ENCODE measurements at places on chromosomes 6 and 20. TPM values are rescaled to one million over a fixed set of nuclear protein-coding genes. Genes with fewer than 3 reads are reported as not detected.

TFAP2B gene
- not detected for total RNA-seq

PACRG gene
- 1.5 TPM for total RNA-seq

SSTR4 gene
- total RNA-seq: not detected

SYCP2 gene
- 1.9 TPM for total RNA-seq

PTCRA gene
- total RNA-seq: 5.0 TPM

COL11A2 gene
- 1.2 TPM for total RNA-seq

TNFRSF6B gene
- 14.4 TPM for total RNA-seq

GPR6 gene
- not detected for total RNA-seq

PRDM1 gene
- total RNA-seq: 17.5 TPM

FOXQ1 gene
- 12.3 TPM for total RNA-seq

OR2J3 gene
- total RNA-seq: not detected

ID4 gene
- total RNA-seq: 35.2 TPM

PBOV1 gene
- not detected for total RNA-seq
